ENCODE measurements at places on chromosomes 6 and 20.

DNA sequence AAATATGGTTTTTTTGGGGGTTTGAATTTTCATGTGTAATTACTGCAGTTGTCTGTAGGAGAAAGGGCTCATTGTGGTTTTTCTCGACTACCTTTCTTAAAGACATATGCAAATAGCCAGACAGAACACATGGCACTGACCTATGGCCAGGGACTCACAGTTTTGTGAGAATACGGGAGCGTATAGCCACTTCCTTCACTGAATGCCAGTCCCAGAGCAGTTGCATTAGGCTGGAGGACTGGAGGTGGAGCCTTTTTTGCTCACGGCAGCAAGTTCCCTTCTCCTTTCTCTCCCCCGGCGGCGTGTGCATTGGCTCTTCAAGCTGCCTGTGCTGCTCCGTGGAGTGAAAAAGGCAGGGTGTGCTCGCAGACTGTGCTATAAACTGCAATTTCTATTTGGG, 114.9 kb downstream of the AKAP7 start:
- peak overlapping the region; percentile 16 for H3K27ac ChIP-seq
- H3K27me3 ChIP-seq, result no peaks in the 10 kb centered on the region
- H3K4me1 ChIP-seq, result peaks cover 17% of the 10 kb centered on the region
- peak overlapping the region; percentile 68 for H3K4me3 ChIP-seq

- H3K4me1 ChIP-seq, result no peaks in the 10 kb centered on the region
- no peaks in the 10 kb centered on the region for H3K36me3 ChIP-seq
- no peaks in the 10 kb centered on the region for H3K27me3 ChIP-seq
- DNase-seq, result peak; percentile 49
These were observed 141.8 kb downstream of the CDC5L start for GRCh38 chr6:44529146-44529905.

GRCh38 chr20:60505423-60505822, 547.2 kb downstream of the CDH26 start:
- H3K27me3 ChIP-seq, result no peaks in the 10 kb centered on the region
- no peaks in the 10 kb centered on the region for H3K36me3 ChIP-seq
- H3K4me1 ChIP-seq, result no peaks in the 10 kb centered on the region
- no peak overlapping the region for H3K27ac ChIP-seq

GRCh38 chr20:52191916-52192718, 538 bp upstream of the ZFP64 start:
- H3K27ac ChIP-seq, result peak overlapping the region; percentile 75
- H3K4me1 ChIP-seq, result peaks cover 18% of the 10 kb centered on the region
- DNase-seq, result peak; percentile 84
- H3K4me3 ChIP-seq, result peak overlapping the region; percentile 82

DNA sequence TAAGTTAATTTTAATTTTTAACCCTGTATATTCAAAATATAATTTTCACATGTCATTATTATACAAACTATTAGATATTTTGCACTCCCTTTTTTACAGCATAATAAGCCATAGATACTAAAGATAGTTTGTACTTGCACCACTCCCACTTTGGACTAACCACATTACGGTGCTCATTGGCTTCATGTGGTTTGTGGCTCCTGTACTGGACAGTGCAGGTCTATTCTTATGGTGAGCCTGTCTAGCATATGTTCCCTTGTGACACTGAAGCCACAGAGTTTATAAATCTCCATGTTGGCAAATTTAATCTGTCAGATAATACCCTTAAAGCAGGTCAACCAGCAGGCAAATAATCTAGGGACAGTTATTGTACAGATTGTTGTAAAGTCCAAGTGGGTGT, 354.4 kb upstream of the KCNQ5 start:
- H3K27me3 ChIP-seq, result no peaks in the 10 kb centered on the region
- no peak overlapping the region for H3K27ac ChIP-seq
- peaks cover 14% of the 10 kb centered on the region for H3K36me3 ChIP-seq

GRCh38 chr6:24761193-24761835, 13.4 kb upstream of the GMNN start:
- no peak overlapping the region for H3K27ac ChIP-seq
- H3K4me3 ChIP-seq, result no peak overlapping the region
- no peak for DNase-seq
- H3K4me1 ChIP-seq, result no peaks in the 10 kb centered on the region
- no peaks in the 10 kb centered on the region for H3K27me3 ChIP-seq

GRCh38 chr6:64750910-64751309, 956.1 kb downstream of the EYS start:
- no peak for DNase-seq

- H3K27ac ChIP-seq, result no peak overlapping the region
- DNase-seq, result no peak
- H3K4me3 ChIP-seq, result no peak overlapping the region
These were observed 14.5 kb downstream of the LGSN start for GRCh38 chr6:63305277-63305676.

- H3K27me3 ChIP-seq, result no peaks in the 10 kb centered on the region
- H3K4me3 ChIP-seq, result no peak overlapping the region
- DNase-seq, result no peak
- no peaks in the 10 kb centered on the region for H3K36me3 ChIP-seq
These were observed 1026.6 kb upstream of the MAP3K7 start for GRCh38 chr6:91613481-91613880.

DNA sequence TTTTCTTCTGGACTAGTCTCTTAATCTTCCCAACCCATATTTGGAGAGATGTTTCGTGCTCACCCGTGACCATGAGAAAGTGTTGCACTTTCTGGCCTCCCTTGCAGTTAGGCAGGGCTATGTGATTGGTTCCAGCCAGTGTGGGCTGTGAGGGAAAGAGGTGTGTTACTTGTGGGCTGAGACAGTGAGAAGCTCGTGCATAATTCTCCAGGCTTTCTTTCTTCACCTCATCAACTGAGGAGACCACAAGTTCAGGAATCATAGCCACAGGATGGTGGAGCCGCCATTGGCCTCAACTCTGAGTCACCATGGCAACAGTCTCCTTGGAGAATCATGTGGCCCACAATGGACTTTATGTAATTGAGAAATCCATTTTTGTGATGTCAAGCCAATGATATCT, 57.5 kb upstream of the FUCA2 start:
- H3K36me3 ChIP-seq, result no peaks in the 10 kb centered on the region
- no peaks in the 10 kb centered on the region for H3K27me3 ChIP-seq
- no peak overlapping the region for H3K27ac ChIP-seq
- H3K4me1 ChIP-seq, result no peaks in the 10 kb centered on the region
- no peak overlapping the region for H3K4me3 ChIP-seq
- DNase-seq, result no peak

Measured in osteocyte (in vitro differentiated cells).